Cerebellar nuclear complex (tissue), 1 donor: ENCODE measurements at places on chromosomes 7 and 10.

DNA sequence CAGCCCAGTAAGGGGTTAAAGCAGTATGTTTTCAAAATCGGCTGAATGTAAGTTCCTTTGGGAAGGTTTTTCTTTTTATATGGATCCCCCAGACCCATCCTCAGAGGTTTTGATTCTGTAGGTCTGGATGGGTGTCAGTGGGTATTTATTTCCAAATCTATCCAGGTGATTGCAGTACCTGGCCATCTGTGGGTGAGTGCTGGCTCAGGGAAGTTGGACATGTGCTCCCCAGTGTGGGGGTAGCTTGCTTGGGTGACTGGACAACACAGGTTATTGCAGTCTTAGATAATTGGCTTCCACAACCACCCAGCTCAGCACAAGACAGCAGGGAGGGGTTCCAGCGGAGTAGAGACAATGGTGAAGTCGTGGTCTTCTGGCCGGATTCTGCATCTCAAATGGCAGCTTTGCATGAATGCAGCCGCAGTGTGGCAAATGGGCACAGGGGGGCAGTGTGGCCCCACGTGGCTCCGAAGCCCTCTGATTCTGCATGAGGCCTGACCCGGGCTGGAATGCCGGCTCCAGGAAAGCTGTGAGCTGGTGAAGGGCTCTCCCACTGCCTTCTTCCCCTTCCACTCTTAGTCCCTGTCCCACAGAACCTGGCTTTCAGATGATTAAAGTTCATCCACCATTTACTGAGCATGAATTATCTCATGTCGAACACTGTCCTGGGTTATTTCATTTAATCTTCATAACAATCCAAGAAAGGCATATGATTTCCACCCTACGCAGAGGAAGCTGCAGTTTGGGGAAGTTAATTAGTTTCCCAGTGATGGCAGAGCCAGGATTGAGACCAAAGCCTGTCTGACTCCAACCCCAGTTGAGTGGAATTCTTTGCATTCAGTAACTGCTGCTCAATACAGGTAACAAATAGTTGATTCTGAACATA is 64.5 kb upstream of the SYPL1 start:
- no peak for DNase-seq

- DNase-seq = no peak
Measured at GRCh38 chr10:86413046-86413728, 46.6 kb upstream of the GRID1 start.

DNA sequence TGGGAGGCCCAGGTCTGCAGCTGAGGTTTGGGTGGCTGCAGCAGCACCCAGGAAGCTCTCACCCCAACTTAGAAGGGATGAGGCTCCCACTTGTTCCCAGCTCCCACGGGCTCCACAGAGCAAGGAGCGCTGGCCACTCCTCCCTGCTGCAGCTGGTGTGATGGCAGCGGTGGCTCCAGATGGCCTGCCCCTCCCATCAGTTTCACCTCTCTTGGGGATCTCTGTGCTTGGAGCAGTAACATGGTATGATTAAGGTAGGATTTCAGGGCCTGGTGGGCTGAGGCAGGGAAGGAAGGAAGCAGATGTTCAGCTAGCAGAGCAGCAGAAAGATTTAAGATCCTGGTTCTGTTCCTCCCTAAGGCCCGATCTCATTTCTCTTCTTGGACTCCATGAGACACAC is 66.8 kb upstream of the KIF5B start:
- DNase-seq = no peak

DNA sequence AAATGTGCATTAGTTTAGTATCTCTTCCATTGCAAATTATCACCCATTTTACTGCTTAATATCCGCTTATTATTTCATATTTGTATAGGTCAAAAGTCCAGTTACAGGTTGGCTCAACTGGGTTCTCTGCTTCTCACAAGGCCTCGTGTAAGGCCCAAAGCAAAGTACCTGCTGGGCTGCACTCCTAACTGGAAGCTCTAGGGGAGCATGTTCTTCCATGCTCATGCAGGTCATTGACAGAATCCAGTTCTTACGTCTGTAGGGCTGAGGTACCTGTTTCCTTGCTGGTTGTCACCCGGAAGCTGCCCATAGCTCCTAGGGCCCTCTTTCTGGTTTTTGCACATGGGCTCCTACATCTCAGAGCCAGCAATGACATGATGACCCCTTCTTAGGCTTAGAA is 79.6 kb downstream of the RAPGEF5 start:
- no peak for DNase-seq

DNA sequence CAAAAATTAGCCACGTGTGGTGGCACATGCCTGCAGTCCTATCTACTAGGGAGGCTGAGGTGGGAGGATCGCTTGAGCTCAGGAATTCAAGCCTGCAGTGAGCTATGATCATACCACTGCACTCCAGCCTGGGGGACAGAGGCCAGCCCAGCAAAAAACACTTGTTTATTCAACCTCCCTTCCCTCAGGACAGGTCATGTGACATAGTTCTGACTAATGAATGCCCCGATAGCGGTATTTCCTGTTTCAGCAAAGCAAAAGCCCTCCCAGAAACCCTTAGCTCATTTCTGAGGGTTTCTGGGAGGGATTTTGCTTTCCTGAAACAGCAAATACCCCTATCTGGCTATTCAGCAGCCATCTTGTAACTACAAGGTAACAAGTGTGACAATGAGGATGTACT is 157.1 kb downstream of the GATA3 start:
- no peak for DNase-seq

DNA sequence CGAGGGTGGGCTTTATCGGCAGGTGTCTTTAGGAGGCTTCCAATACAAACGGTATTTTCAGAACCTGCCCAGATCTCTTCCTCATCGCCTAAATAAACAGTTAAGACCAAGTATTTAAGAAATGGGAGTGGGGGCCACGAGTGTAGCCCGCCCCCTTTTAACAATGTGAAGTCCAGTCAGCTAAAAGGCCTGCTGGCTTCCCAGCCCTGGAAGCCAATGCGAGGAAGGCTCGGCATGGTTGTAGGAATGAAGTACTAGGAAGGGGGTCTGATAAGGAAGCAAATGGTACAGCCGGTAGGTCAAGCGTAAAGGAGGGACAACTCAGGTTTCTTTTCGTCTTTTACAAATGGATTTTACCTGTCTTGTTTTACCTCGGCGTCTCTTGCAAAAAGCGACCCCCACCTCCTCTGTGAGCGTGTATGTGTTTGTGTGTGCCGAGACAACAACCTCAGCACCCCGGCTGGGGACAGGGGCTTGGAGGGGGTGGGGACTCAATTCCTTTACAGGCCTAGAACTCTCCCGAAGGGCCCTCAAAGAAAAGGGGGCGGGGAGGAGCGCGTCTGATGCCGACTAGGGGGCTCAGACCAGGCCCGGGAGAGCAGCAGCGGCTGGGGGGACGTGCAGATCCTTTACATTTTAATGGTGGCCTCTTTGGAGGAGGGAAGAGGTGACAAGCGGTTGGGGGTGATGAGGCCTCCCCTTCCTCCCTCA is 147.6 kb downstream of the GPR85 start:
- no peak for DNase-seq

- DNase-seq = no peak
Measured at GRCh38 chr10:25261558-25261957, 86.8 kb downstream of the GPR158 start.

DNA sequence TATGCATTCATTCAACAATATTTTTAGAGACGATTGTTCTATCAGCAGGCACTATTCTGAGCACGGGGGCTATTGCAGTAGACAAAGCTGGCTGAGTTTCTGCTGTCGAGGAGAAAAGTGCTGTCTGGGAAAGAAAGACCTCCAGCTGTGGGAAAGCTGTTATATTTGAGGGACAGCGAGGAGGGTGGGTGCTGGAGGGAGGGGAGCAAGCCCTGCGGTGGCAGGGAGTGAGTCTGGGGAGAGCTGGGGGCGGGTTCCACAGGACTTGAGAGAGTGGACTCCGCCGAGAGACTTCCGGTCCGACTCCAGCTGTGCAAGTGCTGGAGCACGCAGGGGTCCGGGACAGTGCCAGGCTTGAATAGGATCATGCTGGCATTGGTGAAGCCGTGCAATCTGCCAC is 602.1 kb upstream of the FOXK1 start:
- no peak for DNase-seq

GRCh38 chr7:6705959-6706665 is 635 bp downstream of the ZNF12 start:
- no peak for DNase-seq

DNA sequence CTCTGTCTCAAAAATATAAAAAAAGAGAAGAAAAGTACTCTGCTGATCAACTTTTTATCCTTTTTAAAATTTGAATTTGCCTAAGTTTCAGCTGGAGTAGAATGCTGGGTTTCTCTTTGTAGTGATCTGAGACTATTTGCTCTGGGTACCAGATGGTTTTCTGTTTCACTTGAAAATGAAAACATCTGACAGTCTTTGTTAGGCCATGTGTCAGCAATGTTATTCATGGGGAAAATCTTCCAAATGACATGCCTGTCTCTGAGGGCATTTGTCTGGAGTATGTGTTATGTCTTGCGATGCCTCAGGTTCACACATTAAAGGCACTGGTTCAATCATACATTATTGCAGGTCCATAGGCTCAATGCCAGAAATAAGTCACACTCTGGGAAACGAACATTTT is 175.3 kb upstream of the TMEM229A start:
- no peak for DNase-seq

DNA sequence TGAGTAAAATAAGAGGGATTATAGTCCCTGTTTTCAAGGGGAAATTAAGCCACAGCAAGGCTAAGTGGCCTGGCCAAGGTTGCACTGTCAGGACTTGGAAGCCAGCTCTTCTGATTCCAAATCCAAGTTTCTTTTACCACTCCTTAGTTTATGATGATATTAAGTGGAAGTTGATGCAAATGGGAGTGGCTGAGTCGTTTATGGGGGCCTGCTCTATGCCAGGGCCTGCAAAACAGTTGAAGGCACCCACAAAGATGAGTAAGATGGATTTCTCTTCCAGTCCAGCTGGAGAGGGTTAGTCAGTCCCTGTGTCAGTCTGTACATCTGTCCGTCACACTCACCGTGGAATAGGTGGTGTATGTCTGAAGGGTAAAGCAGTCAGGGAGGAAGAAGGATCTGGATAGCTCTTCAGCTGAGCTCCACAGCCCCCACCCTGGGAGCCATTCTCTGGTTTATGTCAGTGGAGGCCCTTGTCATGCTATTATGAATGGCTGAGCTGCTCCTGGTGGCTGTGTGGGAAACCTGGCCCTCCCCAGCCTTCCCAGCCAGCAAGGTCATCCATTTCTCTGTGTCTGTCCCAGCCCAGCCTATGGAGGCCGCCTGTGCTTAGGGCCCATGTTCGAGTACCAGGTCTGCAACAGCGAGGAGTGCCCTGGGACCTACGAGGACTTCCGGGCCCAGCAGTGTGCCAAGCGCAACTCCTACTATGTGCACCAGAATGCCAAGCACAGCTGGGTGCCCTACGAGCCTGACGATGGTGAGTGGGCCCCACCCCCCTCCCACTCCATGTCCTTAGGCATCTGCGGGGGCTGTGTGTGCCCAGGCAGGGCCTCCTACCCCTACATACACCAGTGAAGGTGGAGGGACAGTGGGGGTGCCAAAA is 44.5 kb downstream of the TBATA start:
- no peak for DNase-seq

- no peak for DNase-seq
Measured at GRCh38 chr7:6658618-6659345, 21.7 kb downstream of the ZNF316 start.

GRCh38 chr10:70162151-70162891 is 8.0 kb downstream of the SAR1A start:
- no peak for DNase-seq

- no peak for DNase-seq
Measured at GRCh38 chr7:80884511-80885195, 34.2 kb downstream of the SEMA3C start.

DNA sequence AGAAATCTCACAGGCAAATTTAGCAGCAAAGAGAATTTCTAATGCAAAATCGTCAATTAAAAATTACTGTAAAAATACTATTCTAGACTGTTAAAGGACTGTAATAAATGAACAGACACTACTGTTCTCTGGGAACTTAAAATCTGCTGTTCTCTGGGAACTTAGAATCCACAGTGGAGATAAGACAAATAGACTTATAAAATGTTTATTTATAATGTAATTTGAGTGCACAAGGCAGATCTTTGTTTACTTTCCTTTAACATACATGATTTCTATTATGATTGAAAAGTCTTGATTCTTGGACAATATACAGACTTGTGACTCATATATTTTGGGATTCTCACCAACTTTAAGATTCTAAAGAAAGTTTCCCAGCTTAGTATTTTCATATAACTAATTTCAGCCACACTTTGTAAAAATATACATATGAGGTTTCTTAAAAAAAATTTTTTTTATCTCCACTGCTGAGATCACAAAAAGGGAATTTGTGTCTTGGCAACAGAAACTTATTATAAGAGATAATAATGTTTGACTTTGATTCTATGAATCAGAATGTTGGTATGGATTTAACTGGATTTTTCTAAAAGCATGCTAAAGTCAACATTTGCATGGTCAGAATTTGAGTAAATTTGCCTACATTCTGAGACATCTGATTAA is 166.3 kb upstream of the RHOBTB1 start:
- no peak for DNase-seq

DNA sequence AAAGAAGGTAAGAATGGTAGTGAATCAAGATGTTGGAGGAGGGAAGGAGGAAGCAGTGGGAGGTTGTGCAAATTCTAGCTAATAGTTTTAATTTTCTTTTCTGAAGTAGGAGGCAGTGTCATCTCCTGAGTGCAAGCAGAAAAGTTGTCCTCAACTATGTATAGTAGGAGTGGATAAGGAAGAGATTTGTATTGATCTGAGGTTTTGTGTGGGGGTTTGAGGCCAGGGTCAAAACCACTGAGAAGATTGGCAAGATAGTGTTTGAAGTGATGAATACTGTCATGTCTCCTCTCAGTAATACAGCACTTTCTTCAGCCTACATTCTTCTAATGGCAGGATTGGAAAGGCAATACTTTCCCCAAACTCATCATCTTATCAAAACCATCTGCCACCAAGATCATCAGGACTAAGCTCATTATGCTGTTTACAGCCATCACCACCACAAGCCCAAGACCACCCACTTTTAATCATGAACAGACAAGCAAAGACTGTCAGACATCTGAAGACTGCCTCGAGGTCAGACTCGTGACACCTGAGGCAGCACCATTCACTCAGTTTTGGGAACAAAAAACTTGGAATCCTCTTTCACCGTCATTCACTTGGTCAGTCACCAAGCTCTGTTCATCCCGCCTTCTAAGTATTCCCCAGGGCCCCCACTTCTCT is 1.5 kb upstream of the MIOS start:
- no peak for DNase-seq

GRCh38 chr7:90938371-90938770 is 325.9 kb upstream of the FZD1 start:
- no peak for DNase-seq

GRCh38 chr10:43502931-43503330 is 66.0 kb downstream of the ZNF487 start:
- DNase-seq = no peak

GRCh38 chr7:32066441-32066840 is 3.8 kb downstream of the PDE1C start:
- DNase-seq = no peak

DNA sequence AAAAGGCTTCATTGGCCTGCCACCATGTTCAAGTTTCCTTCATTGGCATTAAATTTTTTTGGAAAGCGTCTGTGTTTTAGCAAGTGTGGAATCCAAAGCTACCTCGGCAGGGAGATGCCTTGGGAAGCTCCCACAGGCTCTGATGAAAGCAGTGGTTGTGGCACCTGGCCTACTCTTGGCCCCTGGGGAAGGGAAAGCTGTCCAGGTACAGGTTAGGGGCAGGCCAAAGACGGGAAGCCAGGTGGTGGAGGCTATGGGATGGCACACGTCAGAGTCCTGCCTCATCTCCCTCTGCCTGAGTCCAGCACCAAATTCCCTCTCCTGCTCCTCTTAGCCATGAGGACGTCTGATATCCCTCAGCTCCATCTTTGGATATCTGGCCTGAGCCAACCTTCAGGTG is 49.7 kb downstream of the C10orf120 start:
- no peak for DNase-seq

- peak; percentile 41 for DNase-seq
Measured at GRCh38 chr7:120645966-120646365, 212.0 kb downstream of the TSPAN12 start.
